Myocyte (in vitro differentiated cells): ENCODE measurements at places on chromosomes 16 and 17.
A peak's percentile ranks its signal among the peaks of the same experiment; 100 is the strongest.

GRCh38 chr17:40092581-40092980 lies 7.8 kb downstream of the NR1D1 start:
- DNase-seq: peak; percentile 74

- DNase-seq: peak; percentile 13
These were observed 15.3 kb upstream of the CACNA1H start for GRCh38 chr16:1137604-1138003.

DNA sequence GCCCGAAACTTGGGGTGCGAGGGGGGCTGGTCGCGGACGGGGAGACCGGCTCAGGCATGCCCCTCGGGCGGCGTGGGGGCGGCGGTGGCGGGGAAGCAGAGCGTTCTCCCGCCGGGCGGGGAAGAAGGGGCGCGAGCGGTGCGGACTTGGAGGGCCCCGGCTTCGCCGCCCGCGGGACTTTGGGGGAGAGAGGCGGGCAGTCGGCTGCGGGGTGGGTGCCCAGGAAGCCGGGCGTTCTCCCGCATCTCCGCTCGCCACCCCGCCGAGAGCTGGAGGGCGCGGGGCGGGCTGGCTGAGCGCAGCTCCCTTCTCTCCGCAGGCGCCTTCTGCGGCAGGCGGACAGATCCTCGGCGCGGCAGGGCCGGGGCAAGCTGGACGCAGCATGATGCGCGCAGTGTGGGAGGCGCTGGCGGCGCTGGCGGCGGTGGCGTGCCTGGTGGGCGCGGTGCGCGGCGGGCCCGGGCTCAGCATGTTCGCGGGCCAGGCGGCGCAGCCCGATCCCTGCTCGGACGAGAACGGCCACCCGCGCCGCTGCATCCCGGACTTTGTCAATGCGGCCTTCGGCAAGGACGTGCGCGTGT lies 772 bp downstream of the NTN1 start:
- DNase-seq: no peak

GRCh38 chr17:11768106-11768505 lies 169.8 kb downstream of the DNAH9 start:
- no peak for DNase-seq

DNA sequence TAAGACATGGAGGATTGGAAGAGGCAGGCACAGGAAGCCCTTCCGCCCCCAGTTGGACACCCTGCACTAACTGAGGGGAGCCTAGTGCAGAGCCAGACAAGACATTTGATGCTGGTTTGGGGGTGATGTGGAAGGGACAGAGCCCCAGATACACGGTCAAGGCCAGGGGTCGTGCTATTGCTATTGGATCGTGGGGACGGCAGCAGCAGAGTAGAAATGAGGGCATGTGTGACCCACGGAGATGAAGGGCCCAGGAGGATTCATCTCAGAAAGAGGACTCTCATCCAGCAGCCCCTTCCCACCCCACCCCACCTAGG lies 2.0 kb upstream of the VAMP2 start:
- no peak for DNase-seq

GRCh38 chr17:61926826-61927207 lies 965 bp downstream of the INTS2 start:
- DNase-seq: peak; percentile 58

DNA sequence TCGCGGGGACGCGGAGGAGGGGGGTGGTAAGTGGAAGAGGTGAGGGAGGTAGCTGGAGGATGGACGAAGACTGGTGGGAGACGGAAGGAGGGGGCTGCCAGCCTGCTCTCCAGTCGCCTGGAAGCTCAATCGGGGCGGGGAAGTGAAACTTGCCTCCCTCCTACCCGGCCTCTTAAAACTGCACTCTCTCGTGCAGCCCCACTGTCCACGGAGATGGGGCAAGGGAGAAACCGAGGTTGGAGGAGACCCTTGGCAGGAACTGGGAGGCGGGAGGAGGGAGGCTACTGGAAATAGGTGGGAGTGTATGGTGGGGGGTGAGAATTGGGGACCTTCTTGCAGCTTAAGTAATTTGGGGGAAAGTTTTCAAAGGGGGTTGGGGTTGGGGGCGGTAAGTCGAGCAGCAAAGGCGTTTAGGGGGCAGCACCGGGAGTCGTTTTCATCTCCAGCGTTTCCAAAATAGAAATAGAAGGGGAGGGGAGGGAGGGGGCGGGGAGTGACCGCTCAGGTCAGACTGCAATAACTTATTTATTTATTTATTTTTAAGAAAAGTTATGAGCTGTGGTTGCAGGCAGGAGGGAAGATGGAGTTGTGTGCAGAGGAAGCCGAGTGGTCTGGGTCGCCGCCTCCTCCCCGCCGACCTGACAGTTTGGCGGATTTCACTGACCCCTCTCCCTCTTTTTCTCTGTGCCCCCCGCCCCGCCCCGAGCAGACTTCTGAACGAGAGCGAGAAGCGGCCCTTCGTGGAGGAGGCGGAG lies 1.4 kb downstream of the SOX9 start:
- no peak for DNase-seq
